Esophagus squamous epithelium (tissue), 5 donors: ENCODE measurements at places on chromosomes 16 and 17. TPM values are rescaled to one million over a fixed set of nuclear protein-coding genes. Genes with fewer than 3 reads are reported as not detected.

Gene GPR179
- total RNA-seq, result under 0.01 TPM

GRCh38 chr17:14125518-14126137 lies 56.3 kb downstream of the COX10 start:
- DNase-seq, result no peak

Gene ACSM3
- total RNA-seq, result 1.3 TPM

Gene ZNF213
- total RNA-seq, result 5.8 TPM

Gene ZPBP2
- total RNA-seq, result not detected

DNA sequence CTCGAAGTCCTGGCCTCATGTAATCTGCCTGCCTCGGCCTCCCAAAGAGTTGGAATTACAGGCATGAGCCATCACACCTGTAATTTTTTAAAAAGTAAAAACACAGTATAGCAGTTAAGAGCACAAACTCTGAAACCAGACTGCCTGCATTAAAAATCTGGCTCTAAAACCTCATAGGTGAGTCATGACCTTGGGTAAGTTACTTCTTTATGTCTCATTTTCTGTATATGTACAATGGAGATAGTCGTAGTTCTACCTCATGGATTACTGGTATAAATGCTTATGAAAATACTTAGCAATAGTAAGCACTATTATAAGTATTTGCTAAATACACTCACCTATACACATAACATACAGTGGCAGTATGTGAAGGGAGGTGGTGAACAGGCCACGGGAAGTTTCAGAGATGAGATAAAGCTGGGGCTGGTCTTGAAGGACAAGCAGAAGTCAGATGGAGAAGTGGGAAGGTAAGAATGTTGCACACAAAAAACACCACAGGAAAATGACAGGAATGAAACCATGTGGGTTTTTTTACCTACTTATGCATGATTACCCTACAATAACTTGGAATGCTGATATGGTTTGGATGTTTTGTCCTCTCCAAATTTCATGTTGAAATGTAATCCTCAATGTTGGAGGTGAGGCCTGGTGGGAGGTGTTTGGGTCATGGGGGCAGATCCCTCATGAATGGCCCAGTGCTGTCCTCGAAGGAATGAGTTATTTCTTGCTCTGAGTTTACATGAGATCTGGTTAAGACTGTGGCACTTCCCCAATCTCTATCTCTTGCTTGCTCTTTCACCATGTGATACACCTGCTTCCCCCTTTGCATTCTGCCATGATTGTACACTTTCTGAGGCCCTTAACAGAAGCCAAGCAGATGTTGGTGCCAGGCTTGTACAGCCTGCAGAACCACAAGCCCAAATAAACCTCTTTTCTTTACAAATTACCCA lies 33.9 kb downstream of the ZNF652 start:
- no peak for DNase-seq

GRCh38 chr17:64002658-64003525 lies 4.7 kb downstream of the PRR29 start:
- no peak for DNase-seq
